ENCODE measurements at places on chromosomes 1 and 21.

DNA sequence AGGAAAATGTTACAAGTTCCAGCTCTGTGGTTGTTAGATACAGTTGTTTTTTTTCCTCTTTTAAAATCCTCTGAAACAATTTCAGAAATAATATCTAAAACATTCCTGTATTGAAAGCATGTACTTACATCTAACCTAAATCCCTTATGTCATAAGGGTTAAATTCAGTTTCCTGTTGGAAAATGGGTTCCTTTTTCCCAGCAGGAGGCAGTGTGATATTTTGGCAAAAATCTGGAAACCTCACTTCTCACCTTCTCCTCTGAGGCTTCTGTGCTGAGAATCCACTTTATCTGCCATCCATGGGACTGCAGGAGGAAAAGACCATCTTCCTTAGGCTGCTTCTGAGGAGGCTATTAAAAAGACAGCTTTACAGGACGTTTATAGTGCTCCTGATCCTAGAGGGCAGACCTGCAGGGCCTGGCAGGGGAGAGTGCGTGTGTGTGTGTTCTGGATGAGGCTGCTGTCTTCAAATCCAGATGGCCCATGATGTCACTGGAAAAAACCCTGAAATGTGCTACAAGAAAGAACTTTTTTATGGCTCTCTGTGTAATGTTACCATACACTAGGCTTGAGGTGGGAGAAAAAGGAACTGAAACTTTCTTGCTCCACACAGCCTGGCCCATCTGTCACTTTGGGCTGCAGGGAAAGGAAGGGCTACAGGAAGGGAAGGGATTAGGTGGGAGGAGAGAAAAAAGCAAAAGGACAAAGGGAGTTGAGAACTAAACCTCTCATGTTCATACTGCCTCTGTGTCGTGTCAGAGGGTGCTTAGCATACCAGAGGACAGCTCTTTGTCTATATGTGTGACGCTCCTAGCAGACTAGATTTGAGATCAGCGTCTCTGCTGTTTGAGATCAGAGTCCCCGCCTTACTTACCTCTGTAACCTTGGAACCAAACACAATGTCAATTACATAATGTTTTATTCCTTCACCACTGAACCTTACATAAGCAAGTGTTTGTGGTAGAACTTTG lies 379.2 kb upstream of the SPAG17 start:
- no peak for DNase-seq

- no peak for DNase-seq
These were observed 29.5 kb upstream of the HNRNPU start for GRCh38 chr1:244893836-244894235.

- DNase-seq: no peak
These were observed 31.1 kb downstream of the LDLRAD2 start for GRCh38 chr1:21843208-21843607.

DNA sequence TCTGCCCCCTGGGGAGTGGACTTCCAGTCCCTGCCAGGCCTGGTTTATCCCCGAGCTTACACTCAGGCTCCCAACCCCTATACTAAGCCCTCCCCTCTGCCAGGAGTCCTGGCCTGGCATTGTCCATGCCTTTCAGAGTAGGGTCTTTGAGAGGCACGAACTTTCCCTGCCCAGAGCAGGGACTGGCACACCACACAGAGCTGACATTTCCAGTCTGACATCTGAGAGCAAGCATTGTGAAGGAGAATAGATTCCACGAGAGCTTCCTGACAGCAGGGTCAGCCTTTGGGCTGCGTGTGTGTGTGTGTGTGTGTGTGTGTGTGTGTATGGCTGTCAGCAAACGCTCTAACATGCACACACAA lies 59.5 kb upstream of the LAPTM5 start:
- DNase-seq: no peak

- DNase-seq: no peak
These were observed 78.4 kb downstream of the PEX14 start for GRCh38 chr1:10553118-10553517.
